Activated CD4-positive, alpha-beta T cell treated with anti-CD3 and anti-CD28 coated beads, Interleukin-2, amount 10 ng/mL, durations not matched to agents 24 days and 14 days (primary cell): ENCODE measurements at places on chromosomes 16 and 17.
A peak's percentile ranks its signal among the peaks of the same experiment; 100 is the strongest.

GRCh38 chr16:30875871-30876801 is 17.7 kb downstream of the BCL7C start:
- DNase-seq, result peak; percentile 77

DNA sequence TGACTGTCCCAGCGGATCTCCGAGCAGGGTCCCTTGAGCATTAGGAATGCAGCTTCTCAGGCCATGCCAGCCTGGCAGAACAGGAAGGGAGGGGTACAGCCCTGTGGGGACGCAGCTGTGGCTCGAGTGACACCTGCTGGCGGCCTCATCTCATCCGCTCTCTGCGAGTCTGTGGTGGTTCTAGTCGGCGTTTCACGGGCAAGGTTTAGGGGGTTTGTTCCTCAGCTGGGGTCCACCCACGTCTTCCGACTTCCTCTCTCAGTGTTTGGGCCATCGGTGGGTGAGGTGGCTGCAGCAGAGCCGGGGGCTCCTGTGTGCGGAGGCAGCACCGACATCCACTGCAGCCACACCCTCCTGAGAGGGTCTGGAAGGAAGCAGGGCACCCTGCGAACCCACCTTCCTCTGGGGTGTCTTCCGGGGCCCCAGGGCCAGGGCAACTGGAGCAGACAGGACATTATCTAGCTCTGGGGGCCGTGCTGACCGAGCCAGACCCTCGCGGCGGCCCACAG is 33.3 kb downstream of the JPH3 start:
- peak; percentile 84 for DNase-seq

DNA sequence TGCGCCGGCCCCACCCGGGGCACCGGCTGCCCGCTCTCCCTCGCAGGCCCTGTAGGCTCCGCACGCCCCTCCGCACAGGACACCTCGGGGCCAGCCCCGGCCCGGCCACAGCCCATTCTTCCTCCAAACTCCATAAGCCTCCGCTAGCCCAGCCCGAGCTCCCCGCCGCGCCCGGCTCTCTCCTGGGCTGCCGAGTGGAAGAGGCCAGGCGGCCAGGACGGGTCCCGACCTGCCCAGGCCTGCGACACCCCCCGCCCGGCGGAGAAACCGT is 397 bp downstream of the NCOR1 start:
- peak; percentile 82 for DNase-seq

DNA sequence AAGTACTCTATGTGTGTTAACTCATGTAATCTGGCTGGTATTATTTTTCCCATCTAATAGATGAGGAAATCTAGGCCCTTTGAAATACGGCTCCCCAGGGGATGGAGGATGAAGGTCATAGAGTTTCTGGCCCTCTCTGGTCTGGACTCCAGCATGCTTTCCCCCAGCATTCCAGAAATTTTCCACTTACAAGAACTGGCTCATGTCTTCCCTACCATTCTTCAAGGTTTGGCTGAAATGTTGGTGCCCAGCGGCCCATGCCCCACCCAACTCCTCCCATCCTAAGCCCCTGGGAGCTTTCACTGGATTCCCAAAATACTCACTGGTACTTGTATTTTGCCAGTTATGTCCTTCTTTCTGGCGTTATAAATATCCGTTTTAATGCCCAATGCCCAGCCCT is 237.5 kb upstream of the NLRP1 start:
- DNase-seq, result peak; percentile 23

DNA sequence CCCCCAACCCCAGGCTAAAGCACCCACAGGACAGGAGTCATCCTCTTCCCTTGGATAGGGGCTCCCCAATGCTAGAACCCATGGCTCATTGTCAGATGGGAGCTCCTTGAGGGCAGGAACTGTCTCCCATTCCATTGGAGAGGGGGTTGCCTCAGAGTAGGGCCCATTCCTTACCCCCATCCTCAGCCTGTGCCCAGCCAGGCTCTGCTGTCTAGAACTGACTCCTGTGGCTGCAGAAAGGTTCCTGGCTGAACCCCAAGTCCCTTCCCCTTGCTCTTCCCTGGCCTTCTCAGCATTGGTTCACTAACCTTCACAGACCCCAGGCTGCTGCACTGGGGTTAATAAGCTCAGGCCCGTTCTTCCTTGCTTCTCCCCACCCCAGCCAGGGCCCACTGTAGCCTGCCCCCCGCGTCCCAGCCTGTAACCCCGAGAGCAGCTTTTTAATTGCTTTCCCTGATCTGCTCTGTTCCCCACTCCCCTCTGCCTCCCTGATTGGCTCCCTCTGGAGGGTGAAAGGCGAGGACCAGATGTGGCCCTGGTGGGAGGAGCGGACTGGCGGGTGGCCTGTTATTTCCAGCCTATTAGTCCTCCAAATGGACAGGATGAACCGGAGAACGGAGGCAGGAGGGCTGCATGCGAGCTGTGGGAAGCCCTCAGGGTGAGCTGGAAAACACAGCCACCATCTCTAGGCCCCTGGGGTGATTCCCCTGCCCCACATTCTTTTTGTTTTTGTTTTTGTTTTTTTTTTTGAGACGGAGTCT is 6.0 kb upstream of the GFAP start:
- no peak for DNase-seq

GRCh38 chr16:57242650-57243049 is 2.4 kb upstream of the ARL2BP start:
- no peak for DNase-seq

DNA sequence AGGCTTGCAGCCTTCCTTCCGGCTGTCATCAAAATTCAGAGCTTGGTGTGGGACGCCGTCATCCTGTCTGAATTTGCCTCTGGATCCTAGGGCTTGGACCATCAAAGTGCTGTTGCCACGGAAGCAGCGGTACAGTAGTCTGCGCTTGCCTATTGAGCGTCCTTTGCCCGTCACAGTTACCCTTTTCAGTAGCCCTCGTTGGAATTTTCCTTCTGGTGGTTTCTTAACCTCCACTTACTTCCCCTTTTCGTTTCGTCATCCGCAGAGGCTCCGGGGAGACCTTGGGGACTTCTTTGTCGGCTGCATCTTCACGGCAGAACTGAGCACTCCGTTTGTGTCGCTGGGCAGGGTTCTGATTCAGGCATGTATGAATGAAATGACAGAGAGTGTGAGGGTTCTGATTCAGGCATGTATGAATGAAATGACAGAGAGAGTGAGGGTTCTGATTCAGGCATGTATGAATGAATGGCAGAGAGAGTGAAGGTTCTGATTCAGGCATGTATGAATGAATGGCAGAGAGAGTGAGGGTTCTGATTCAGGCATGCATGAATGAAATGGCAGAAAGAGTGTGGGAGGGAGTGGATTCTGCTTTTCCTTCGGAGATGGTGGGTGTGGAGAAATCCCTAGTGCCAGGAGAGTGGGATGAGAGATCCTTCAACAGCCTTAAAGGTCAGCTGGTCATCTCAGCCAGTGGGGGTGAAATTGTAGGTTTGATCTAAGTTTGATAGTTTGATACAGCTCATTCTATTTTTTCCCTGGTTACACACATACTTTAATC is 8.0 kb downstream of the TLCD3A start:
- peak; percentile 72 for DNase-seq

DNA sequence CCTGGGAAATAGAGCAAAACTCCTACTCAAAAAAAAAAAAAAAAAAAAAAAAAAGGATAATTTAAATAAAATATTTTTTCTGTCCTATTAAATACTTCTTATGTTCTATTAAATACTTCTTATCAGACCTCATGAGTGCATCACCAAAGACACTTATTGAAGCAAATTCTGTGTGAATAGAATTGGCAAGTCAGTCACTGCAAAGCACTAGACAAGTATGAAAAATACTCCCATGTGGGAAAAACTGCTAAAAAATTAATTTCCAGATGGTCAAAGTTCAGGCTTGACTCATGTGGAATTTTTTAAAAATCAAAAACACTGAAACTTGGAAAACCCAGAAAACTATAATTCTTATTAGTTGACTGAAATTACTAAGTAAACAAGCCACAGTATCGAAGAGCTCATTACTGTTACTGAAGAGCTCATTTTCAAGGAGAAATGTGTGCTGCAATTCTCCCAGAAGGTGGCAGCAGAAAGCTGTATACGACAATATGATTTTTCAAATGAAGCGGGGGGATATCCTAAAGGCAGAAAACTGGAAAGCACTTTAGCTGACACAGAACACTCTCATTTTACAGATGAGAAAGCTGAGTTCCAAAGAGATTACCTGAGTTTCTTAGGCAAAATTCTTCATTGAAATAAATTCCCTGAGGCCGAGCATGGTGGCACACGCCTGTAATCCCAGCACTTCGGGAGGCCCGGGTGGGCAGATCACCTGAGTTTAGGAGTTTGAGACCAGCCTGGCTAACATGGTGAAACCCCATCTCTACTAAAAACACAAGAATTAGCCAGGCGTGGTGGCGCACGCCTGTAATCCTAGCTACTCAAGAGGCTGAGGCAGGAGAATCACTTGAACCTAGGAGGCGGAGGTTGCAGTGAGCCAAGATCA is 15.9 kb upstream of the FBXO47 start:
- peak; percentile 84 for DNase-seq

GRCh38 chr17:81576621-81577277 is 24.6 kb upstream of the FAAP100 start:
- no peak for DNase-seq

DNA sequence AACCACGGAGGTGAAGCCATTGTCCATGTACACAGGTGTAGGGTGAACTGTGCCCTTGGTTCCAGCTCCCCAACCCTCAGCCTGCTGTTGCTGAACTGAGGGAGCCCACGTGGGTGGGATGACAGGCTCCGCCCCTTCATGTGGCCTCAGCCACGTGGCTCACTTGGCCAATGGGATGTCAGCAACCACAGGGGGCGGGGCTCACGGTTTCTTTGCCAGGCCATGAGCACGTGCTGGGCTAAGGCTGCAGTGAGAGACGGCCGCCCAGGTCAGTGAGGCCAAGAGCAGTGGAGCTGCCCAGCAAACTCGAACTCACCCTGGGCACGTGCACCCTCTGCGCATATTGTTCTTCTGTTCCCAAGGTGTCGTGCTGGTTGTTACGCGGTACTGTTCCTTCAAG is 282.6 kb downstream of the IRF8 start:
- no peak for DNase-seq

DNA sequence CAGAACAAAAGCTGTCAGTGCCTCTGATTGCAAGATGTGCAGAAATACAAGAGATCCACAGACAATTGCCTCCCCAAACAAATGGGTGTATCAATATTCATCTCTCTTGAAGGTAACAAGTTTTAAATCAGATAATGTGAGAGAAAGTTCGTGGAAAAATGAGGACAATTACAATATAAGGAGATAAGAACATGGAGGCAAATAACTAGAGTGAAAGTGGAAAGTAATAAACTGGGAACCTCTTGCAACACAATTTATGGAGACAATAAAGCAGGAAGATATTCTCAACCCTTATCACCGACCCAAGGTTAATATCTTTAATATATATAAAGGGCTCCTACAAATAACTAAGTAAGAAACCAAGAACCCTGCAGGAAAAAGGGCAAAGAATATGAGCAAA is 14.2 kb upstream of the KRT19 start:
- DNase-seq, result no peak

- no peak for DNase-seq
These were observed 1.7 kb upstream of the PRSS21 start for GRCh38 chr16:2815299-2815771.

DNA sequence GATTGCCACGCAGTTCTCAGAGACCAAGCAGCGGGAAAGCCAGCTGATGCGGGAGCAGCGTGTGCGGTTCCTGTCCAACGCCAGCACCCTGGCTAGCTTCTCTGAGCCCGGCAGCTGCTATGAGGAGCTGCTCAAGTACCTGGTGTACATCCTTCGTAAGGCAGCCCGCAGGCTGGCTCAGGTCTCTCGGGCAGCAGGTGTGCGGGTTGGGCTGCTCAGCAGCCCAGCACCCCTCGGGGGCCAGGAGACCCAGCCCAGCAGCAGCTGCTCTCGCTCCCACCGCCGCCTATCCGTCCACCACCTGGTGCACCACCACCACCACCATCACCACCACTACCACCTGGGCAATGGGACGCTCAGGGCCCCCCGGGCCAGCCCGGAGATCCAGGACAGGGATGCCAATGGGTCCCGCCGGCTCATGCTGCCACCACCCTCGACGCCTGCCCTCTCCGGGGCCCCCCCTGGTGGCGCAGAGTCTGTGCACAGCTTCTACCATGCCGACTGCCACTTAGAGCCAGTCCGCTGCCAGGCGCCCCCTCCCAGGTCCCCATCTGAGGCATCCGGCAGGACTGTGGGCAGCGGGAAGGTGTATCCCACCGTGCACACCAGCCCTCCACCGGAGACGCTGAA is 15.2 kb downstream of the CACNA1G start:
- peak; percentile 65 for DNase-seq

GRCh38 chr17:37640015-37640414 is 3.2 kb downstream of the DDX52 start:
- DNase-seq, result no peak

DNA sequence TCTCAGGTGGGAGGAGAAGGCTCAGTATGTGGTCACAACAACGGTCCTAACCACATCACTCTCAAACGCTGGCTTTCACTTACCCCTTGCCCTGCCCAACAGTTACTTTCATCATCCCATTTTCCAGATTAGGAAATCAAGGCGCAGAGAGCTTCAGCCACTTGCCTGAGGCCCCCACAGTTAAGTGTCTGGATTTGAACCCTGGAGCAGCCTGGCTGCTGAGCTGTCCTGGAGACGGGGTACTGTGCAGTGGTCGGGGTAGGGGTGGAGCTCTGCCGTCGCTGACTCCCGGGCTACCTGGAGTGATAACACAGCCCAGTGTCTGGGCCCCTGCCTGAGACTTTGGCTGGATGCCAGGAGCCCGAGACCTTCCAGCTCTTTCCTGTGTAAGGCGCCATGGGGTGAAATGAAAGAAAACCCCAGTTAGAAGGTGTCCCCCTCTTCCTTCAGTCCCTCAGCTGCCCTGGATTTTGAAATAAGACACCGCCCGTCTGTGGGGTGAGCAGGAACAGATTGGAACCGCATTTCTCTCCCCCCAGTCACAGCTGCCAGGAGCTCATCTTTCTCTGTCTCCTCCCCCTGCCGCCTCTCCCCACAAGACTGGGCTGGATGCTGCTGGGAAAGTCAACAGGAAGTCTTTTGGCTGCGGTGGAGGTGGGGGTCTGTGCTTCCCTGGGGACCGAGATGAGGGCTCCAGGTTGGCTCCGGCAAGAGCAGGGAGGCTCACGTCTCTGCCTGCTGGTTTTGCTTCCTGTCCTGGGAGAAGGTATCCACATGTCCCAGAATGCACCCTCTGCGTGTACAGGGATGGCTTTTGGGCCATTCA is 280.2 kb downstream of the SEC14L1 start:
- peak; percentile 78 for DNase-seq

DNA sequence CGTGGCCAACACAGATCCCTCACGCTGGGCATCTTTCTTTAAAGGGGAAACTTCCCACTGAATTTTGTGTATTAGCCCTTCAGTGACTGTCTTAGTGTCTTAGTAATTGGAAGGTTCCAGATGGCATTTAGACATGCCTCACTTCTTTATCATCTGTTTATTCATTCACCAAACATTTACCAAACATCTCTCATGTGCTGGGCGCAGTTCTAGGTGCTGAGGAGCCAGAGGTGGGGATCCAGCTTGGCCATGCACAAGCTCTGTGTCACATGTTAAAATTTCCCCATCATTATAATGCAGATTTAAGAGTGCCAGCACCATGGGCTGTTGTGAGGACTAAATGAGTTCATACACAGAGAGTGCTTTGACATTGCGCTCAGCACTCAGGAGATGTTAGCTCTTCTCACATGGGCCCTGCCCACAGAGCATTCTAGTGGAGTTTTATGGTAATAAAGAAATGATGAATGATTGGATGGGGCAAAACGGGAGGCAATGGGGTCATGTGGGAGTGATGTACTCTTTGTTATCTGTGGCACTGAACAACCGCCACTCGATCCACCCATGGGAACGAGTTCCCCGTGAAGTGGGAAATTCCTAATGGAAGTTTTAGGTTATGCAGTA is 119.7 kb downstream of the SNX29 start:
- no peak for DNase-seq
